ENCODE measurements at places on chromosomes 7 and 10.

GRCh38 chr7:87543623-87544022 lies 57.1 kb downstream of the ABCB1 start:
- DNase-seq = no peak

DNA sequence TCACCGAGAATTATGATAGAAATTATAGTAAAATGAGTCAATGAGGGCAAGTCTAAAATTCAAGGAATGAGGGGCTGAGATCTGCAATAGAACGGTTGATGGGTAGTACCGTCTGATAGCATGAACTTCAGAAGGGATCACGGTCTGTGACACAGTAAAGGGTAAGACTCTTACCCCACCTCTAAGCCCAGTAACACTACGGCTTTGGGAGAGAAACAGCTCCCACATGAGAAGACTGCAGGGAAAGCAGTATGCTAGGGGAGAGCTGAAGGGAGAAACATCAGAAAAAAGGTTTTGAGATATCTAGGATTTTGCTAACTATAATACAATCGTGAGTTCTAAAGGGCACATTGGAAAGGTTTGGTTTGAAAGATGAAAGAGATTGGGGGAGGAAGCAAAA lies 12.8 kb upstream of the AKAP9 start:
- DNase-seq = no peak

DNA sequence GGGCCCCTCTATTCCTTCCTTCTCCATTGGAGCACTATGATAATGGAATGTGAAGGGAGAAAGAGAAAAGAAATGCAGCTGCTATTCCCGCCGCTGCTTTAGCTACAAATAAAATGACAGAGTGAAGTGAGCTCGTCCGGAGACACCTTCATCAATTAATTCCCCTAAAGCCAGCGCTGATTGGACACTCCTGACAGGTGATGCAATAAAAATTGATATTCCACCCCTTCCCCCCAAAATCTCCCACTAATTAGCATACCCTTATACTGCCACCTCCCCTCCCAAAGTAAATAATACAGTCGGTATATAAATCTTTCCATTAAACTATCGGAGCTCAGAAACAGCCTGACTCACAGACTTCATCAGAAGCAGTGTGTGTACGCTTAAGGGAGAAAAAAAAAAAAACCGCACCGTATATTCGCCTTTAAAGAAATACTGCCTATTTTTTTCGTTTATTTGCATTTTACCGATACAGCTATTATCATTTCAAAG lies 7.3 kb downstream of the SKIDA1 start:
- no peak for DNase-seq

- no peak for DNase-seq
These were observed 175.4 kb downstream of the CDC14C start for GRCh38 chr7:49099587-49100326.

DNA sequence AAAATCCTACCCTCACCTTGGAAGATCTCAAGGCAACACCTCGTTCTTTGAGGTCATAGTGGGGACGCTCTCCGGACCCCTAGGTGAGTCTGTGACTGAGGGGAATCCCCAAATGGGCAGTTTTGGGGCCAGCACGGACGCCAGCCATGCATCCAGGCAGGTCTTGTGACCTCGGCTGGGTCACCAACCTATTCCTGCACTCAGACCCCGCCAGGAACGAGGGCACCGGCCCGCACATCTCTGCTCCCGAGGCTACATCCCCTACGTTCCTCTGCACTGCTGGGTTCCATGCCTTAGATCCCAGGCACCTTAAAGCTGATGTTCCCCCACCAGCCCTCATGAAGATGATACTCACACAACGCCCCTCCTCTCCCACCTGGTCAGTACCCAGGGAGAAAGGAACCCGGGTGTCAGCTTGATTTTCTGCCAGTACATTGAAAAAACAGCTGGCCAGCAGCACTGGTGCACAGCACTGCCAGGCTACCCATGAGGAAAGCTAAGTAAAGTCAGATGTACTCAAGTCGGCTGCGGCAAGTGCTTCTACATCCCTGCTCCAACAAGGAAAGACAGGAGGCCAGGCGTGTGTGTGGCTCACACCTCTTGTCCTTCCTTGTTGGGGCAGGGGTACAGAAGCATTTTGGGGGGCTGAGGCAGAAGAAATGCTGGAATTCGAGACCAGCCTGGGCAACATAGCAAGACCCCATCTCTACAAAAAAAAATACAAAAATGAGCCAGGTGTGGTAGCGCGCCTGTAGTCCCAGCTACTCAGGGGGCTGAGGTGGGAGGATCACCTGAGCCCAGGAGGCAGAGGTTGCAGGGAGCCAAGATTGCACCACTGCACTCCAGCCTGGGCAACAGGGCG lies 48.1 kb downstream of the DIP2C start:
- DNase-seq = no peak

GRCh38 chr7:7090460-7090859 lies 91.9 kb upstream of the C1GALT1 start:
- DNase-seq = no peak

GRCh38 chr7:90804370-90804769 lies 208.2 kb downstream of the CDK14 start:
- no peak for DNase-seq

GRCh38 chr7:127674361-127674760 lies 22.4 kb downstream of the SND1 start:
- no peak for DNase-seq

- DNase-seq = no peak
These were observed 46.4 kb downstream of the ABCB5 start for GRCh38 chr7:20661884-20662283.

GRCh38 chr7:29053105-29053872 lies 93.0 kb downstream of the CPVL start:
- no peak for DNase-seq

DNA sequence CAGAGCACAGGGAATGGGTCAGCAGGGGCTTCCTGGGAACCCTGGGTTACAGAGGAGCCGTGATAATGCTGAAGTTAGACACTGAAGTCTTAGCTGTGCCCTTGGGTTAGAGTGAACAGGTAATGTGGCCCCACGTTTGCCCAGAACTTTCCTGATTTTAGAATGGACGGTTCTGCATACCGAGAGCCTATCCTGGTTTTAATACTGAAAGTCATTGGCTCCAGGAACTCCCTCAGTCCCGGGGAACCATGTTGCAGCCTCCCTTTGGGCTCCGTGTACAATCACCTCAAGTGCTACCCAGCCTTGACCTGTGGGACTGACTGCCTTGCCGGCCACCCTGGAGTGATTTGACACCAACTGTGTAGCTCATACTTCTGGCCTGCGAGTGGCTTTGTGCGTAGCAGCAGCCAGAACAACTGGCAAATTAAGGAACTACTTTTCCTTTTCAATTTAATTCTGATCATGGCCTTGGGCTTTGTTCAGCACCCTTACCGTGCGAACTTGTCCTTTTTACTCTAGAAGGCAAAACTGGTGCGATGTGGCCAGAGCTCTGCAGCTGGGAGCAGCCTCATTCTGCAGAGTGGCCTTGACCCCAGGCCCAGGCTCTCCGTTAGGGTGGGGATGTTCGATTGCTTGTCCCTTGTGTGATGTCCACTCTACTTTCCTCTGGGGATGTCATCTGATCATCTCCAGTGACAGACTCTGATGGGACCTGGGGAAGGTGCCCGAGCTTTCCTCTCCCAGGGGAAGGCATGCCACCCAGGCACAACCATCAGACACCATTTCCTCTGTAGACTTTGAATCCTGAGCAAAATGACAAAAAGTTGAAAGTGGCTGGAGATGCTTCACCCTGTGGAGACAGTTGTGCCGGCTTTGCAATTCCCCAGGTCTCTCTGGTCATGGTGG lies 265.9 kb downstream of the GLRX3 start:
- DNase-seq = no peak

DNA sequence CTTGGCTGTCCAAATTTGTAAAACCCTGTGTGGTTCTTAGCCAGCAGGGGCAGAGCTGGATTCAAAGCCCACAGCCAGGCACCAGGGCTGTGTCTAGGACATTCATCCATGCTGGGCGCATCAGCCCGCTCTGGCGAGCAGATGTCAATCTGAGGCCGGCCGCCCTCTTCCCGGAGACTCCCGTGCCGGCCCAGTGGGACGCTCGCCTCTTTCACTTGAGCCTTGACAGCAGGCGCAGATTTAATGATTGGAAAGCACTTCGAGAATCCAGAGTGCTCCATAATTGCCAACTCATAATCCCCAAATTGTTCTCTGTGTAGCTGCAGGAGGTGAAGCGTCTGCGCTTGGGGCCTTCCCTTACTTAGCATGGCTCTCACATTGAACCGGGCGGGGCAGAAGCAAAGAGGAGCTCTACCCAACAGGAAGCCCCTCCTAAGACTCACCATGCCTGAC lies 36.7 kb downstream of the SLIT1 start:
- DNase-seq = no peak

DNA sequence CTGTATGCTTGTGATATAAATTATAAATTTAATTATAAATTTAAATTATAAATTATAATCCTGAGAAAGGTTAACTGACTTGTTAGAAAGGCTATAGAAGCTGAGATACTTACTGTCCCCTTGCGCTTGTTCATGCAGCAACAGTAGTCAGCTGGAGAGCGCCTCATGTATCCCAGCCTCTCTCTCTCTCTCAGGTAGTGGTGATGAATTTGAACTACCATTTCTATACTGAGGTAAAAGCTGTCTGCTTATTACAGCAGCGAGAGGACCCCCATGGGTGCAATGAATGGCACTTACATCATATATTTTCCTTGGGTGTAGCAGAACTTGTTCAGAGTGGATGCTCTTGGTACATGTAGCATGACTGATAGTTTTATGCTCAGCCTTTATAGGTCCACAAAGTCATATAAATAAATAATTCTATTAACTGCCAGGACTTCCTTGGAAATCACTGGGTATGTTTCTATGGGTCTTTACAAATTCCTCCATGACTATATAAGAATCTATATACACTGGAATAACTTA lies 1308.7 kb downstream of the REEP3 start:
- DNase-seq = no peak

- DNase-seq = peak; percentile 88
These were observed at the start of gene UBE3C for GRCh38 chr7:157138424-157139110. TSS of gene UBE3C (plus strand) at chr7:157138926. CDS start at chr7:157139273, 347 bp downstream.

DNA sequence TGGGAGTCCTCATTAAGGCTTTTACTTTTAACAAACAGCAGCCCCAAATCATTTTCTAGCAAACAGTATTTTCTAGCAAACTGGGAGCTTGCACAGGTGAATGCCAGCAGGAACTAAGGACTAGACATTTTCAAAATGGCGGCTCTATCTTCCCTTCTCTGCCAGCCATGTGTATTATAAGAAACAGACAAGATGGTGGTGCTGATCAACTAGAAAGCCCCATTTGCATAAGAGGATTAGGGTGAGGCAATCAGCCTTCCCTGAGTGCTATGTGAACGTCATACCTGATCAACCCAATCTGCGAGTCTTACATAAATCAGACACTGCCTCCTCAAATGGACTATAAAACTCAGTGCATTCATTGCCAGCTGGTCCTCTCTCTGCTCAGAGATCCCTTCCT lies 479.6 kb downstream of the IPMK start:
- DNase-seq = no peak

- no peak for DNase-seq
These were observed 41.1 kb downstream of the SP4 start for GRCh38 chr7:21468969-21469368.

GRCh38 chr10:69802424-69803161 lies 887 bp downstream of the COL13A1 start:
- DNase-seq = no peak

GRCh38 chr10:131132681-131133080 lies 178.8 kb downstream of the TCERG1L start:
- DNase-seq = no peak

GRCh38 chr7:42611961-42612360 lies 299.9 kb downstream of the C7orf25 start:
- DNase-seq = no peak

DNA sequence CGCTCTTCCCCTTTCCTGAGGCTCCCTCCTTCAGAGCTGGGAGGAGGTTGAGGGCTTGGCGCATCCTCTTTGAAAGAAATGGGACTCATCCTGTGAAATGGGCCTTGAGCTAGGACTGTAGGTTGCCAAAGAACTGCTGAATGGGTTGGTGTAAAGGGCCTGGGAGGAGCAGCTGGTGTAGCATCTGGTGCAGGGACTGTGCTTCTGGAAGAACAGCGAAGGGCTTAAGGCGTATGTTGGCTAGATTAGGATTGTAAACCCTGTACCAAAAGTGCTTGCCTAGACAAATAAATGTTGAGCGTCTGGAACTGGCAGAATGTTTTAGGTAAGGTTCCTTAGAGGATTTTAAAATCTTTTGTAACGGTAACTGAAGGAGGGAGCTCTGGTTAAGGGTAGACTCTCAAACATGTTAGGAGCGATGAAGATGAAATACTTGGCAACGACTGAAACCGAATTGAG lies 563 bp downstream of the STAM start:
- DNase-seq = no peak

GRCh38 chr7:129405527-129405926 lies 28.7 kb upstream of the STRIP2 start:
- DNase-seq = no peak

- no peak for DNase-seq
These were observed 153.4 kb upstream of the THSD7A start for GRCh38 chr7:11985376-11985775.

DNA sequence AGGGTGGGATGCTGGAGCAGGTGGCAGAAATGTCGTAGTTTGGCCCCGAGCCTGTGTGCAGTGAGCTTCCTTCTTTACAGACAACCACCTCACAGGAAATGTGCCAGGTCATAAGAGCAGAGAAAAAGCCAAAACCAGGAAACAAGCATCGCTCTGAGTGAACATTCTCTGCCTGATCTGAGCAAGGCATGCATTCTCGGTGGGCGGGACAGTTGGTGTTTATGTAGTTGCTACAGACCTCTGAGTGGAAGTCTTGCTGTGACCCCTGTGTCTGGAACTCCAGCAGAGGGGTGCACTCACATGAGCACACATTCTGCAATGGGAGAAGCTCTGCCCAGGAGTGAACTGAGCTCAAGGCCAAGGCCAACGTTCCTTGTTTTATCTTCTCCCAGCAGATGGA lies 230.1 kb downstream of the TCERG1L start:
- DNase-seq = no peak

GRCh38 chr10:49152663-49153062 lies 18.8 kb upstream of the FAM170B start:
- DNase-seq = no peak

DNA sequence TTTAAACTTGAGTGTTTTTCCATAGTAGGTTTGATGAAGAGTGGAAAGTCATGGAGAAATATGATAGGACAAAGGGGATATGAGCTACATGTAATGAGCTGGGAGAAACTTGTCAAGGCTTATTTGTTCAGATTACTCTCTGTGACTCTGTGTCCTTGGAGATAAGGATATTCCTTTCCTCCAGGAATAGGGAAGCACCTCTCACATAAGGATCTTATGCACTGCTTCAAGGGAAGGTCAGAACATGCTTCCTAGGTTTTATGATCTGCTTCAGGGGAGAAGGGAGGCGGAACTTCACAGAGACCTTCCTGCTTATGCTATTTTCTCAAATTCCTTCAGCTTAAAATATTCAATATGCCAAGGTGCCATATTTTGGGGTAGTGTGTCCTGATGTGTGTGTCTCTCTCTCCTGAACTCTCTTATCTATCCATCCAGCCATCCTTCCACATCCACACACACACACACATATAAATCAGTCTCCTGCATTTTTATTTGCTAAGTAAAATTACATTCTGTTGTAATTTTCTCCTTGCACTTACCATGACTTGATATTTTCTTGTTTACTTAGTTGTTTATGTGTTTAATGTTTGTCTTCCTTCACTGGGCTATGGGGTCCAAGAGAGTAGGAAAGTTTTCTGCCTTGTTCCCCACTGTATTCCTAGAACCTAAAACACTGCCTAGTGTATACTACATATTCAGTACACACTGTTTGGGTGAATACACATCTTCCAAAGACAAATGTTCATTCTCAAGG lies 26.4 kb downstream of the ARL4A start:
- no peak for DNase-seq

GRCh38 chr7:79008786-79009185 lies 444.7 kb downstream of the MAGI2 start:
- DNase-seq = no peak

All from activated T-helper 1 cell treated with Interleukin-2 at 50 U/mL for 16 hours (primary cell).